PC-3 (cell line): ENCODE measurements at places on chromosomes 11 and 22. TPM values are rescaled to one million over a fixed set of nuclear protein-coding genes. Genes with fewer than 3 reads are reported as not detected.

DNA sequence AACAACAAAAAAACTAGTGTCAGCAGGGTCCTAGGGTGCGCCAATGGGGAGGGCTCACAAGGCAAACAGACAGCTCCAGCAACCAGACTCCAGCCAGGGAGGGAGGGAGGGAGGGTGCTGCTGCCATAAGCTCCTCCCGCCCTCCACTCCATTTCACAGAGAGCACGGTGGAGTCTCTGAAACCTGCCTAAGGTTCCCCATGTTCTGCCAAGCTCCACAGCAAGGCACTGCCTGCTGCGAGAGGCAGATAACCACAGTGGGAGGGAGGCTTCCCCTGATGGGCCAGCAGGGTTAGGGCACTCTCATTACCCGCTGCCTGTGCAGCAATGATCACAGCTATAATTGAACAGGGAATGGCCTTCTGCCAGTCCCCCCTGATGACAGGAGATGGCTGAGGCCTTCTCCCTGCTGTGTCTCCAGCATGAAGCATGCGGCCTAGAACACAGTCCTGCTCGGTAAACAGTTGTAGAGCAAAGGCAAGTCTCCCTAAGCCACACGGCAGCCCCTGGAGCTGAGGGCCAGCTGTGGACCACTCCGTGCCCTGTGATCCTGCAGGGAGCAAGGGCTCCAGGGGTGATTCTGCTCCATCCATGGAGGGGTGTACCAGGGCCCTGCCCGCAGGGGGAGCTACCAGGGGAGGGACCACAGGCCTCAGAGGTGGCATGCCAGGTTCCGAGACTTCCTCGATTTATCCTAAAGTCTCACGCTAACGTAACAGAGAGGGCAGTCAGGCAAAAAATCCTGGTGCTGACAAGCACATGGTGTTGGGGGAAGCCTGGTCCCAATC is 42.9 kb downstream of the PC start:
- H3K27me3 ChIP-seq = no peaks in the 10 kb centered on the region
- H3K4me1 ChIP-seq = no peaks in the 10 kb centered on the region
- DNase-seq = no peak

The KCNJ1 gene
- not detected in 2 replicates for total RNA-seq

- no peaks in the 10 kb centered on the region for H3K4me1 ChIP-seq
- H3K27me3 ChIP-seq = peaks cover 32% of the 10 kb centered on the region
- no peaks in the 10 kb centered on the region for H3K36me3 ChIP-seq
- DNase-seq = no peak
- no peak overlapping the region for H3K4me3 ChIP-seq
- H3K27ac ChIP-seq = no peak overlapping the region
Measured at GRCh38 chr11:7080900-7081299, 7.9 kb upstream of the RBMXL2 start.

DNA sequence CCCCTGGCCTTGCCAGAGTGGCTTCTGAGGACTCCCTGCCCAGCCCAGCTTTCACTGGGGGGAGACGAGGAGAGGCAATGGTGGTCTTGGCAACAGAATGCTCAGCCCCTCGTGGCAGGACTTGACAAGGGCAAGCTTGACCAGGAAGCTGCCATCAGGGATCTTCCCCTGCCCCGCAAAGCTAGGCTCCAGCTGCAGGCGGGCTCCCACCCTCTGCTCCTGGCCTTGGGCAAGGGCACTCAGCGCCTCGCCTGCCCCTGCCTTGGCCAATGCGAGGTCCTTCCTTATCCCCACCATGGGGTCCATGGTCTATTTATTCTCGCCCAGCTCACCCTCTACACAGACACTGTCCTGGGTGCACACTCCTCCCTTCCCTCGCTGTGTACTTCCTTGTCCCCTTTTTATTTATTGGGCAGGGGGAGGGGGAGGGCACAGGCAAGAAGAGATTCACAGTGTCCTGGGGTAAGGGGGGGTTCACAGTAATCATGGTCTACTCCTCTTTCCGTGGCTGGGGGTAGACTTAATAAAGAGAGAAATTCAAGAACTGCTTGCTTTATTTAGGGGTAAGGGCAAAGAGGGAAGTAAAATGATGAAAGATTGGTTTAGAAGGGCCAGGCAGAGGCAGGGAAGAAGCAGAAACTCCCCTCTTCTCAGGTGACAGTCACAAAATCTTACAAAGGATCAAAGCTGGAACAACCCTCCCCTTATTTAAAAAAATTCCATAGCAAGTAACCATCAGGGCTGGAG is 1.6 kb downstream of the GPHA2 start:
- H3K27me3 ChIP-seq = no peaks in the 10 kb centered on the region
- no peak for DNase-seq
- no peak overlapping the region for H3K4me3 ChIP-seq
- no peak overlapping the region for H3K27ac ChIP-seq
- H3K36me3 ChIP-seq = peaks cover 10% of the 10 kb centered on the region
- no peaks in the 10 kb centered on the region for H3K4me1 ChIP-seq

The PHOX2A gene
- total RNA-seq = not detected in 2 replicates

DNA sequence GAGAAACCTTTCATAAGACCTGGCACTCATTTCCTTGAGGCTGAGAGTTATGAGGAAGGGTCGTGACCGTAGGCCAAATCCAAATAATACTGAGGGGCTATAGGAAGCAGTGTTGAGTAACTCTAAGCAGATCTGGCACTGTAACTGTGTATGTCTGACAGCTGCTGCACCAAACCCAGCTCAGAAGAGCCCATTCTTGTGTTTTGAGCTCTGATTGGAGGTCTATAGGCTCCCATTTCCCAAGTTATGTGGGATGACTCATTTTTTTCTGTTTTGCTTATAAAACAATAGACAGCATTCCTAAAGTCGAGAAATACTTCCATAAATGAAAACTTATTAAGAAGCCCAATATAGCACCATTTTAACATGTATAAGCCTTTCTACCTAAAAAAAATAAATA is 645.8 kb downstream of the DLG2 start:
- peak; percentile 22 for DNase-seq
- H3K4me1 ChIP-seq = no peaks in the 10 kb centered on the region
- H3K36me3 ChIP-seq = no peaks in the 10 kb centered on the region
- H3K4me3 ChIP-seq = no peak overlapping the region
- 0 out of 2 replicates have a peak, but pooled peaks cover 3% of the 10 kb centered on the region for H3K27me3 ChIP-seq
- no peak overlapping the region for H3K27ac ChIP-seq

The UBQLNL gene
- not detected in 2 replicates for total RNA-seq

DNA sequence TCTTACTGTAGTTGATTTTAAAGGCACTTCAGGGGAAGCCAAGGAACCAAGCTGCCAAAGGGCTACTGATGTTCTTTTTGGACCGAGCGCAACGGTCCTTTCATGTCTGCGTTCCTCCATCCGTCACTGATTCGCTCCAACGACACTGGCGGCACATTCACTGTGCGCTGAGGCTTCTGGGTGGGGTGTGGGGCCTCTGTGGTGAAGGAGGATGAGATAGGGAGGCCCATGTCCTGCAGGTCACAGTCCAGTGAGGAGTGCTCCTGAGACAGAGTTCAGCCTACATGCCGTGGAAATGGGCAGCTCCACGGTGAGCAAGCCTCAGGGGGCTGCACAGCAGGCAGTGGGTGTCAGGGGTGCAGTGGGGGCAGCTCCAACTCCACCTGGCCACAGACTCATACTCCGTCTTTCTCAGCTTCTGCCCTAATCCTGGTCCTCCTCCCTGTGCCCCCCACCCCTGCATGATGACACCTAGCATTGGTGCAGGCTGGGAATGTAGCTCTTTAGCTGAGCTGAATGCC is 87.8 kb upstream of the SHANK2 start:
- no peaks in the 10 kb centered on the region for H3K36me3 ChIP-seq
- H3K27me3 ChIP-seq = no peaks in the 10 kb centered on the region
- no peak for DNase-seq
- H3K4me3 ChIP-seq = no peak overlapping the region
- peaks cover 4% of the 10 kb centered on the region; the same call in 1 of the 2 replicates for H3K4me1 ChIP-seq

GRCh38 chr22:49513358-49513851 is 314.3 kb downstream of the BRD1 start:
- no peak overlapping the region for H3K4me3 ChIP-seq
- DNase-seq = no peak
- peaks cover 57% of the 10 kb centered on the region for H3K27me3 ChIP-seq
- H3K36me3 ChIP-seq = no peaks in the 10 kb centered on the region
